Fibroblast of mammary gland (primary cell): ENCODE measurements at places on chromosomes 13 and 19.
A peak's percentile ranks its signal among the peaks of the same experiment; 100 is the strongest.

DNA sequence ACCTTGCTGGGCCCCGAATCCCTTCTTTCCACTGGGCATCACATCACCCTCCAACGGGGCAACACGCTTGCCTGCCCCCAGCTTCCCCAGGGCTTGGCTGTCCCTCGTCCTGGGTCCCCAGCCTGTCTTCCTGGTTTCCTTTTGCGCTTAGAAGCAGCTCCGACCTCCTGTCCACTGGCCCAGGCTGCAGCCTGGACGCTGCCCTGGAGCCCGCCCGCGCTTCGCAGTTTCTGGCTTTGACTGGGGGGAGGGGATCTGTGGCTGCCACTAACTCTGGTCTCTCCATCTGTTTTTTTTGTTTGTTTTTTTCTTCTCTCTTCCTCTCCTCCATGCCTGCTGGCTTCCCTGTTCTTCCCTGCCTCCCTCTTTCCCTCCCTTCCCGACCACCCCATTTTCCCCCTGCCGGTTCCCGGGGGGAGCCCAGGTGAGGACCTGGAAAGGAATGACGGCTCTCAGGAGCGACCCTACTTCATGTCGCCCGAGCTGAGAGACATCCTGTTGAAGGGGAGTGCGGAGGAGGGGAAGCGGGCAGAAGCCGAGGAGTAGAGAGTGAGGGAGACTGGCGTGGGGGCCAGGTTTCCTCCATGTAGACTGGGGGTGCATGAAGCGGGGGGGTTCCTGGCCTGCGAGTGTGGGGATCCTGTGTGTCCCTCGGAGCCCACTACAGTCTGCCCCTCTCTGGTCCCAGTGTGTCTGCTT lies 11.5 kb upstream of the ILF3 start:
- no peak for DNase-seq

- DNase-seq: peak; percentile 64
Measured at GRCh38 chr13:92804346-92804745, 422.3 kb upstream of the GPC6 start.

DNA sequence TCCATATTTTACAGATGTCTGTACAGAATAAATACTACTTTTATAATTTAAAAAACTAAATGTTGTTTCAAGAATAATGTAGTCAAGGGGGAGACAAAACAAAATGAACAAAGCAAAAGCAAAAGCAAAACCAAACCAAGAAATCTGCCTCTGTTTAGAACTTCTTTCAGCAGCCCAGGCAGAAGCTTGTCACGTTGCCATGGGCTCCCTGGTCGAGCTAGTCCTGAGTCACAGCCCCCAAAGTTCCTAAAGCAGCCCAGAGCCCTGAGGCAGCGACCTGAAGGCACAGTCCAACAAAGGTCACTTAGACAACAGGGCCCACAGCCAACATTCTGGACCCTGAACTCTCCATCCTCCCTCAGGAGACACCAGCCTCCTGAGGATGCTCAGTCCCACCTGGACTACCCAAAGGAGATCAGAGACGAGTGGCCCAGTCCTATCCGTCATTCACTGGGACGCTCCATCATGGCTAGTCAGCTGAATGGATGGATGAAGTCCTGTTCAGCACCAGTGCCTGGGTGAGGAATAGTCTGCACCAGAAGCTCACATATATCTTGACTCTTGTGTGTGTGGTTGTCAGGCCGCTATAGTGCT lies 41.7 kb downstream of the SIAH3 start:
- no peak for DNase-seq

DNA sequence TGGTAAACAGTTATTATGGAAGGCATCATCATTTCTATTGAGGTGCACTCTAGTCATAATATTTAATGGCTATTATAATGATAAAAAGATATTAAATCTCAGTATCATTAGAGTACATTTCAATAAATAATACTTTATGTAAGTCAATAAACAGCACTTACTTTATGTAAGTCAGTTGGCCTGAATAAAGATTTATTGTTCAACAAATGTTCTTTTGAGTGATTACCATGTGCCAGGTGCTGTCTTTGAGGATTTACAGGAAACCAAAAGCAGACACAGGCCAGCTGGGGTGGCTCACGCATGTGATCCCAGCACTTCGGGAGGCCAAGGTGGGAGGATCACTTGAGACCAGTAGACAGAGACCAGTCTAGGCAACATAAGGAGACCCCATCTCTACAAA lies 5.0 kb upstream of the NKG7 start:
- DNase-seq: no peak

GRCh38 chr19:49691243-49692146 lies 579 bp downstream of the CPT1C start:
- DNase-seq: peak; percentile 70

DNA sequence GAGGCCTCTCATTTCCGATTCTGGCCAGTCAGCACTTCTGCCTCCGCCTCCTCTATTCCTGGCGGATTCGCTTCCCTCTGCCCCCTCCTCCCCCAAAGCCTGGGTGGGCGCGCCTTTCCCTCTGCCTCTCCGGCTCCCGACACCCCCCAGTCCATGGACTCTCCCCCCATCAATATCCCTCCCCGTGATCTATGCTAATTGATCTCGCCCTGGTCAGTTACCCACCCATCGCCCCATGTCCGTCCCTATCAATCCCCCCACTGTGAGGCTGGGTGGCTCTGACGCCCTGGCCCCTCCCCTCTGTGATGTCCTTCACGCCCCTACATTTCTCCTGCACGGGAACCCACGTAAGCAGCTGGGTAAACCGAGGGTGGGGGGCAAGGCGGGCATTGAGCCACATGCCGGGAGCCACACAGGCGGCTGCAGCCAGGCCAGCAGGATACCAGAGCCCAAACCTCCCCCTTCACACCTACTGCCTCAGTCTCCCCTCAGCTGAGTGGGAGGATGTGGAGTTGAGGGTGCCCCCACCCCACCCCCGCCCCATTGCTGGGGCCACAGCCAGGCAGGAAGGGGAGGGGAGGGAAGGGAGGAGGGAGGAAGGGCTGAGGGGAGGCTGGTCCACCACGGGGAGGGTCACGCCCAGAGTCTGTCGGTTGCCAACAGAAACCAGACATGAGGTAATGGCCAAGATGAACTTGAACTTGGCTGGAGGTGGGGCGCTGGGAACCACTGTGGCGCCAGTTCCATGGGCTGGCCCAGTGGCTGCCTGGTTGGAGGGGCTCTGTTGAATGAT lies 21.0 kb downstream of the SMIM24 start:
- DNase-seq: peak; percentile 93

DNA sequence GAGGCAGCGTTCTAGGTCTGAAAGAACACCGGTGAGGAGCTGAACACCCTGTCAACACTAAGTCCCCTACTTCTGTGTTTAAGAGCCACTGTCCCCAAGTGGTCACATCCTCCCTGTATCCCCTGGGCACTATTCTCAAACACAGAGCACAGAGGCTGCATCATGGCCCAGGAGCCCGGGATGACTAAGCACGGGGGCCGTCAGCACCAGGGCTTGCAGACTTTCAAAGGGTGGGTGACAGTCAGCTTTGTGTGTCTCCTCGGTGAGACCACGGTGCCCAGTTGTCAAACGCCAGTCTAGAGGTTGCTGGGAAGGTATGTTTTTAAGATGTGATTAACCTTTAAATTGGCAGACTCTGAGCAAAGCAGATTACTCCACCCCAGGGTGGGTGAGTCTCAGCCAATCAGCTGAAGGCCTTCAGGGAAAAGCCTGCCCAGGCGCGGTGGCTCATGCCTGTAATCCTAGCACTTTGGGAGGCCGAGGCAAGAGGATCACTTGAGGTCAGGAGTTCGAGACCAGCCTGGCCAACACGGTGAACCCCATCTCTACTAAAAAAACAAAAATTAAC lies 8.0 kb downstream of the MAP2K2 start:
- DNase-seq: no peak

DNA sequence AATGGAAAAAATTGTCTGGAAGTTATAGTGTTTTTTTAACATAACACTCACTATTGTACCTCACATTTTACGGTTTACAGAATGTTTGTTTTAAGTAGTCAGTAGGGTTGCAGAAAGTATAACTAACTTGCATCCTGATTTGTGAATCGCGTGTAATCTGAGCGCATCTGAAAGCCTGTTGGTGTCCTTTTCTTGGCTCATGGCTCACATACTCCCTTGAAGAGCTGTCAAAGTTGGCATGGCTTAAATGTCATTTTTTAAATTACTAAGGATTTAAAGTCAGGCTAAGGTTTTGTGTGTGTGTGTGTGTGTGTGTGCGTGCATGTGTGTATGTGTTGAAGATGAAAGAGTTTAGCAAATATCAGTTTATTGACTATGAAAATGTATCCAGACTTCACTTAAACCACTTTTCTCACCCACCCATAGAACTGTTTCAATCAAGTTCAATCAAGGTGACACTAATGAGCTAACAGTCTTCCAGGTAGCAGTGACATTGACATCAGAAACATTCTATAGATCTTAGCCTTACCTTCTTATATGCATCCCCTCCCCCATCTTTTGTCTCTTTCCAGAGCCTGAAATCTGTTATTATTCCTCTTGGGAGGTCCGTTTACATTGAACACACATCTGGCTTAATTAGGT lies 480.4 kb upstream of the SGCG start:
- no peak for DNase-seq

DNA sequence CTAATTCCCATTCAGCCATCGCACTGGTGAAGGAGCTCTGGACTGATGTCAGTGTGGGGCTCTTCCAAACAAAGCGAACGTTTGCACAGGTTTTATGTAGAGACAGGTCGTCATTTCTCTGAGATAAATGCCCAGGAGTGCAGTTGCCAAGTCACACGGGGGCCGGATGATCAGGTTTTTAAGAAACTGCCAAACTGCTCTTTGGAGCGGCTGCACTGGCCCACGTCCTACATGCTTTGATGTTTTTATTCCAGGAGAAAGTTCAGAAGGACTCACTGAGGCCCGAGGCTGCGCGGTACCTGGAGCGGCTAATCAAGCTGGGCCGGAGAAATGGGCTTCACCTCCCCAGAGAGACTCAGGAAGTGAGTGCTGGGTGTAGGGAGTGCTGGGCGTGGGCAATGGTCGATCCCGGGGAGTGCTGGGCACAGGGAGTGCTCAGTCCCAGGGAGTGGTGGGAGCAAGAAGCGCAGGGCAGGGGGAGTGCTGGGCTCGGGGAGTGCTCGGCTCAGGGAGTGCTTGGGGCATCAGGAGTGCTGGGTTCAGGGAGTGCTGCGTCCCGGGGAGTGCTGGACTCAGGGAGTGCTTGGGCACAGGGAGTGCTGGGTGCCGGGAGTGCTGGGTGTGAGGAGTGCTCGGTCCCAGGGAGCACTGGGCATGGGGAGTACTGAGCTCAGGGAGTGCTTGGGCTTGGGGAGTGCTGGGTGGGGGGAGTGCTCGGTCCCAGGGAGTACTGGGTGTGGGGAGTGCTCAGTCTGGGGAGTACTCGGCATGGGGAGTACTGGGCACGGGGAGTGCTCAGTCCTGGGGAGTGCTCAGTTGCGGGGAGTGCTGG lies 10.7 kb downstream of the THOP1 start:
- no peak for DNase-seq

GRCh38 chr19:49488863-49489537 lies 1.6 kb downstream of the RPL13A start:
- no peak for DNase-seq

DNA sequence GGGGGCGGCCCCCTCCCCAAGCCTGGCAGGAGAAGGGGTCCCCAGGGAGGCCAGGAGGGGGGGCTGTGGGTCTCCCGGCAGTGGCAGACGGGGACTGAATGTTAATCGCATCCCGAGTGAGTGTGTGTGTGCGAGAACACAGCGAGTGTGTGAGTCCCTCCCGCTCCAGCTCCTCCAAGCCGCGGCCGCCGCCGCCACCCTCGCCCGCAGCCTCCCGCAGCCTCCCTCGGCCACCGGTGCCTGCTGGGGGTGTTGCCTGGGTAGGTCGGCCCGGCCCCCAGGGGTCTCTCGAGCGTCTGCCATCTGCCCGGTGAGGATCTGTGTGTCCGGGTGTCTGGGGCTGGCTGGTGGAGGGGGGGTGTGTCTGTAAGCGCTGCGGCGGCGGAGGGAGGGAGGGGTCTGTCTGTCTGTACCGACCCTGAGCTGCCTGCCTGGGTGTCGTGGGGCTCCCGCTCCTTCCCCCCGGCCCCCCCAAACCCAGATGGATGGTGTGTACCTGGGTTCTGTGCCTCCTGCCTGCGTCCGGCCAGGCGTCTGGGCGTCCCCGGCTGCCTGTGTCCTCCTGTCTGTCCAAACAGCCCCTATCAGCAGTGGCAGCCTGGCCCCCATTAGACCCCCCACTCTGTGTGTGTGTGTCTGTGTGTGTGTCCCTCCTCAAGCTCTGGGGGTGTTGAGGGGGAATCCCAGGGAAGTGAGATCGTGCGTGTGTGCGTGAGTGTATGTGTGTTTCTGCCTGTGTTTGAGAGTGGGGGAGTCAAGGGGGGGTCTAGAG lies at the start of gene GRIN2D:
Gene GRIN2D, plus strand, starts transcription at position 110 of the 772 bp plus-strand sequence. CDS start 4,725 bp downstream, outside the sequence.
- DNase-seq: no peak

DNA sequence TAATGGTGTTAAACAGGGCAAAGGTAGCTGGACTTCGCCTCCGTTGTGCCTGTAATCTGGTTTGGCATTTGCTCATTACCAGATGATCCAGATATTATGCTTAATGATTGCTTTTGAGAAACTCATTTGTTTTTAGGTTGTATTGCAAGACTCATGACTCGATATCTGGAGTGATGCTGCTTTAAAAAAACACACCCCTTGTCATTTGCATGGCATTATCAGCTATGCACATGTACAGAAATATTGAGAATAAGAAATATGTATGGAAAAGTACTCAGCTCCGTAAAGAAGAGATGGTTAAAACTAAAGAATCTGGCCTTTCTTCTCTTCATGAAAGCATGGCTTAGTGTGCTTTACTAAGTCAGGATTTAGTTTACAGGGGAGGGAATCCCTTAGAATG lies 95.0 kb downstream of the ARHGEF7 start:
- DNase-seq: peak; percentile 25

DNA sequence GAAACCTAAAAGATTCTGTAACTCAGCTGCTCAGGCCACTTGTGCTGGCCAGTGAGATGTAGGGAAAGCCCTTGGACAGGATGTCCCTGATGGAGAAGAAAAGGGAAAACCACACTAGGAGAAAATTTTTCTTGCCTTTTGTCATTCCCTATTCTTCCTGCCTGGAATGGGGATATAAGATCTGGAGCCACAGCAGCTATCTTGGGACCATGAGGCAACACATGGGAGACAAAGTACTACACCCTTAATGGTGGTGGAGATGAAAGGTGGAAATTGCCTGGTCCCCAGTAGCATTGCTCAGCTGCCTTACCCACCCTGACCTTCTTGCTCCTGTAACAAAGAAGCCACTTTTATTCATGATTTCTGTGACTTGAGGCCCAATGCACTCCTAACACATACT lies 9.4 kb downstream of the RSPH6A start:
- no peak for DNase-seq

GRCh38 chr19:40588110-40588854 lies 11.6 kb downstream of the SHKBP1 start:
- DNase-seq: peak; percentile 50

DNA sequence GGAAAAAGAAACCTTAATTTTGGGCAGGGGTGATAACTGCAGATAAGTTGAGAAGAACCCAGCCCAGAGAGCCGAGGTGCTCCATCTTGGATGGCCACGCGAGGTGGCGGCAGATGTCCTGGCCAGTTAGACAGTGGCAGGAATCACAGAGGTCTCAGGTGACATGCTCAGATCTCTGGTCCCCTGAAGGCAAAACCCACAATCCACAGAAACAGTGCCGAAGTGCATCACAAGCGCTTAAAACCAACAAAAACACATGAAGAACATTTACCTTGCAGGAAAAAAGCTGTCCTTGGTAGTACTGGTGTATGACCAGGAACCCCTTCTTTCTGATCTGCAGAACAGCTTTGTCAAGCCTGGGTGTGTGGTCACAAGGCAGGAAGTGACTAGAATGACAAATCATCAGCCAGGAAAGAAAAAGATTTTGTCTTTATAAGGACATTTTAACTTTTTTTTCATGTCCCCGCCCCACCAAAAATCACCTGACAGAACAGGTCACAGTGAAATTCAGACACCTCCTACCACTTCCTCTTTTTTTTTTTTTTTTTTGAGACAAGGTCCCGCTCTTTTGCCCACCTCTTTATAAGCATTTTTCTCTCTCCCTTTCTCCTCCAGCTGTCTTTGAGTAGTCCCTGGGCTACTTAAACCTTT lies at the start of gene LCP1:
Gene LCP1, minus strand, starts transcription at position 338 of the 651 bp plus-strand sequence. CDS start 22,515 bp downstream, outside the sequence.
- DNase-seq: no peak
